CD4-positive, alpha-beta T cell treated with Interleukin-2 at 100 ng/mL for 4 hours (primary cell): ENCODE measurements at places on chromosomes 1 and 21.

DNA sequence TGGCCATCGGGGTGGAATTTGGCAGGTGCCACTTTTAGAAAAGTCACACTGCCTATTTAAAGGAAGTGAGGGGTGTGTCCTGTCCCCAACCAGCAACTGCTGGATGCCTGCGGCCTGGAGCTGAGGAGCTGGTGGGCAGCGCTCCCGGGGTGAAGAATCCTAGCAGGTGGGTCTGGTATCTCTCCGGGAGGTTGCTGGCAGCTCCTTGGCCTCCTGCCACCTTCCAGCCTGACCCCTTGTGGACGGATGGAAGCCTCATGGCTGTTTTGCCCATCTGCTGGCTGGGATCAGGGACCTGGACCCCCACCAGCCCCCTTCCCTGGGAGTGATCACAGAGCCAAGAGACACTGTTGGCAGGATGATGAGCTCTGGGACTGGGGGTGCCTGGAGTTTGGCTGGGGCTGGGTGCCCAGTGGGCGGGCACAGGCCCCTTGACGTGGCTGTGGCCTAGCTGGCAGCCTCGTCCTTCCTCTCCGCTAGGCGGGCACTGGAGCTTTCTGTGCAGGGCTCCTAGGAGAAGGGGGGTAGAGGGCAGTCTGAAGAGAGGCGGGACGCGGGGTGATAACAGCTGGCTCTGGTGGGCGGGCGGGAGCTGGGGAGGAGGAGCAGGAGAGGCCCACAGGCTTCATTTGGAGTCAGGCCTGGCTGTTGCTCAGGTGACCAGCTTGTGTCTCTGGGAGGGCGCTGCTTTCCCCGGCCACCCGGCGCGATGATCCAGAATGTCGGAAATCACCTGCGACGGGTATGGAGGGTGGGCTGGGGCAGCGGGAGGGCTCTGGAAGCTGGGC lies at the start of gene ACOT11:
Gene ACOT11 (plus strand): TSS at position 628 of the 788 bp plus-strand sequence. CDS start 82 bp downstream, at position 710.
- no peak for DNase-seq

DNA sequence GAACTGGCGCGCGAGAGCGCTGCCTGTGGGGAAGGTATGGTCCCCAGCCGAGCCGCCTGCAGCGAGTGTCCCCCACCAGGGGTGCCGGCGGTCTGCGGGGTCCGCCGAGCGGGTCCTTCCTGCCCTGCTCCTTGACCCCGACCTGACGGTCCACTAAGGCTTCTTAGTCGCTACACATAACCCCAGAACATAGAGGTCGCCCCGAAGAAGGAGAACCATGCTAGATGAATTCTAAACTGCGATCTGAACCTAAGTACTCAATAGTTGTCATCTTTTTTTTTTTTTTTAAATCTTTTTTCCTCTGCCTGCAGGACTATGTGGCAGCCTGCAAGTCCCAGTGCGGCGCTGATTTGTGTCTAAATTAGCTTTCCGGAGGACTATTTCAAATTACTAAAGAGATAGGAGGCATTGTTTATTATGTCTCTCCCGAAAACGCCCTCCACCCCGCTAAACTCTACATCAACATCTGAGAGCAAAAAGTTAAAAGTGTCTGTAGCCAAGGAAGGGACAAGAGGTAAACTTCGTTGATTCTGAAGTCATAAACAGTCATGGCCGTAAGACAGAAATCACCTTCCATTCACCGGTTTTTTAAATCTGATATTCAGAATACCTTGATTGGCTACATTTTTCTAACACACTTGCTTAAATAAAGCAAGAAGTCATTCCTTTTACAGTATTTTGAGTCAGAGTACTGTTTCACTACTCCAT lies 476 bp downstream of the AXDND1 start:
- DNase-seq, result no peak

- DNase-seq, result no peak
Measured at GRCh38 chr1:204992201-204992997, 50.6 kb upstream of the CNTN2 start.

- DNase-seq, result peak; percentile 61
Measured at GRCh38 chr1:89523572-89524368, 859 bp upstream of the LRRC8B start.

GRCh38 chr1:1908506-1908791 lies 6.6 kb upstream of the CALML6 start:
- no peak for DNase-seq

DNA sequence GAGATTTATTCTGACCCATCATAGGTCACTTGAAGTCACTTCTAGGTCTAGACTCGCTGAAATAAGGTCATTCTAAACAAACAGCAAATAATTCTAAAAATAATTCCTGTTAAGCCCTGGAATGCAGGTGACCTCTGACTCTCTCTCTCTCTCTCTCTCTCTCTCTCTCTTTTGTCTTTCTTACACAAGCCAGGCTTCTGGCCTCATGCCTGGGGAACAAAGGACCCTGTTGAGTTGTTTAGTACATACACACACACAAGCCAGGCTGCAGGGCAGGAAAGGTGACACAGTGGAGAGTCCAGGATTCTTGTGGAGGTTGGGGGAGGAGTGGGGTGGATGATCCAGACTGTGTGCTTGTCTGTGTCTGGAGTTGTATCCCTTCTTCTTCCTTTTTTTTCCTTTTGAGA lies 4.0 kb upstream of the MEX3A start:
- DNase-seq, result no peak

DNA sequence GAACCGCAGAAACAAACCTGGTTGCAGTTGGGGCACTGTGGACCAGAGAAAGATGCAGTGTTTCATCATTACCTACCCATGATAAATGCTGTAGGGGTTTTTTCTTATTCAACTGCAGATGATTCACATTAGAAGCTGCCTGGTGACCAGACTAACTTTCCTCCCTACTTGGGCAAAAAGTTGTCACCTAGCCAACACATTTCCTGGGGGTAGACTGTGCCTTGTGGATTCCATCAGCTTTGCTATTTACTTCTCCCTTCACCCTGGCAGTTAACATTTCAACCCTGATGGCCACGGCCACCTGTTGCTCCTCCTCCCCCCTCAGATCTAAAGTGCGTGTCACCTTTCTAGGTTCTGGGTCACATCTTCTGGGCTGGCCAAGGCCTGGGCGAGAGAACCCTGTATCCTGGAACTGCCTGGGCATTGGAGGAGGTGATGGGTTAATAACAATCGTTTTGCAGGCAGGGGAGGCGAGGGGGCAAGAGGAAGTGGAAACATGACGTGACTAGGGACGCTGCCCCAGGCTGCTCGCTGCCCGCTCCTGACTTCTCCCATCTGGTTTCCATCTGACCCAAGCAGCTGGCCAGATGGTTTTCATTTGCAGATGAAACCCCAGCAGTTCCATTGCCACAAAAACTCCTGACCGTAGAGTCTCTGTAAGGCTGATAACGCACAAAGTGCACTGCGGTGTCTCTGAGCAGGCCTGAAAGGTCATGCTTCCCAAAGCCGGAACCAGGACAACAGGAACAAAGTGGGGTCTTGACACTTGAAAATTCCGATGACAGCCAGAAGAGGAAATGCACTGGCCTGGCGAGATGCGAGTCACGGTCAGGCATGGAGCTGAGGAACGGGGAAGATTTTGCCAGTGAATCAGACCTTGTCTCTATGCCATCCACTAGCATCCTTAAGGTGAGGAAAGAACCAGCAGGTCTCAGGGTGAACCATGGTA lies 36.6 kb downstream of the CAPZB start:
- peak; percentile 35 for DNase-seq

- no peak for DNase-seq
Measured at GRCh38 chr1:50974618-50974935, 4.5 kb downstream of the CDKN2C start.

GRCh38 chr1:59094001-59094400 lies 202.9 kb upstream of the FGGY start:
- DNase-seq, result no peak

GRCh38 chr21:44298301-44298700 lies 1.6 kb upstream of the PFKL start:
- DNase-seq, result peak; percentile 35

DNA sequence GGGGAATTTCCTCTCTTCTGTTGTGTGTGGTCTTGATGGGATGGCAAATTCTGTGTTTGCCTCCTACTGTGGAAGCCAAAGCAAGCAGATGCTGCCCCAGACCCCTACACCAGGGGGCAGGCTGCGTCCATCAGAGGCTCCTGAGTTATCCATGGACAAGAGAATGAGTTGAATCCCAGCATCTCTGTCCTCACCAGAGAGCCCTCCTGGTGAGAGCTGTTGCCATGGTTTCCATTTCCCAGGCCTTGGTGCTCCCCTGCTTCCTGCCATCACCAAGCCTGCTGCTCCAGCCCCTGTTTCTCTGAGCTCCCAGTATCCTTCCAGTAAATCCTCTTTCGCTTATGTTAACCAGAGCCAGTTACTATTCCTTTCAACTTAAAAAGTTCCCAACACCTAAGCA lies 20.4 kb upstream of the GNG12 start:
- DNase-seq, result no peak

GRCh38 chr1:66495495-66495894 lies 38.5 kb upstream of the SGIP1 start:
- DNase-seq, result no peak

- DNase-seq, result no peak
Measured at GRCh38 chr1:9643351-9644256, 7.9 kb upstream of the PIK3CD start.

DNA sequence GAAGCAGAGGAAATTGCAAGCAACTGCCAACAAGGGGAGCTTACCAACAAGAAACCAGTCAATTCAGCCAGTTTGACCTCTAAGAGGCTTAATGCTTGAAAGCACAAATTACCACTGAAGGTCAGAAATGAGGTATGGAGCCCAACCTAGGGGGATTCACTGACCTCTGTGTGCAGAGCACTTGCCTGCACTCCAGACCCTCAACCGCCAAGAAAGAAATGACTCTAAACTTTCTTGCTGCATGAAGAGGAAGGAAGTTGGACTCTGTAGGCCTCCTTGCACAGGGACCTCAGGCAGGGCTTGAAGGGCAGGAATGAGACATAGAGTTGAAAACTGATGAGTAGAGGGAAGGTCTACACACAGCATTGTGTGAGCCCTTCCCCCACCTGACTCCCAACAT lies 10.0 kb downstream of the ARMH1 start:
- no peak for DNase-seq

- DNase-seq, result no peak
Measured at GRCh38 chr1:91651243-91651642, 150.6 kb downstream of the CDC7 start.

- peak; percentile 58 for DNase-seq
Measured at GRCh38 chr1:41416552-41417334, 55.5 kb downstream of the FOXO6 start.

DNA sequence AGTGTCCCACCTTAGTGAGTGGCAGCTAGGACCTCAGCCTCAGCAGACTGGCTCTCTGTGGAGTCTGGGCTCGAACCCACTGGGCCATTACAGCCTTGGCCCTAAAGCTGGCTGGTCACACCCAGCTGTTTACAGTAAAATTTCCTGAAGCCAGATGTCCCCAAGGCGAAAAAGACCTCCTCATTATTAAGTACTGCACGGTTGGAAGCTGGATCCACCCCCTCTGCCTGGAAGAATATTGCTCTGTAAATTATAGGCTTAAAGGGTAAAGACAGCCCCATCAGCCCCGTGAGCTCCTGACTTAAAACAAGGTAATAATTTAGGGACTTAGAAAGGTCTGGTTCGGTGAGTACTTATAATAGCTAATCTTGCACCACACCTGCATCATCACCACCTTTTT lies 30.3 kb upstream of the TMEM51 start:
- no peak for DNase-seq

DNA sequence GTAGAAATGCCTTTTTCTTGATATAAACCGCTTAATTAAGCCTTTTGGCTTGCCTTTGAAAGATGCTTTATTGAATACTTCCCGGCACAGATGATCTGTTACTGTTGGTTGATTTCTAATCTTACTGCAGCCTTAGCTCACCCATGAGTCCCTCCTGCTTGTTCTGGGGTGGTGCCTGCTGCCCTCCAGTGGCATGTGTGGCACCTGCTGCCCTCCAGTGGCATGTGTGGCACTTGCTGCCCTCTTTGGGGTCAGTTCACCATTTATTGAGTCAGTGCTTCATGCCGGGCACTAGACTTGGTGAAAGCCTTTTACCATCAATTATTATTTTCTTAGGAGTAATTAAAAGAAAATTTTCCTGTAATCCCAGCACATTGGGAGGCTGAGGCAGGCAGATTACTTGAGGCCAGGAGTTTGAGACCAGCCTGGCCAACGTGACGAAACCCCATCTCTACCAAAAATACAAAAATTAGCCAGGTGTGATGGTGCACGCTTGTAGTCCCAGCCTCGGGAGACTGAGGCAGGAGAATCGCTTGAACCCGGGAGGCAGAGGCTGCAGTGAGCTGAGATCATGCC lies 54.3 kb downstream of the ADARB1 start:
- DNase-seq, result peak; percentile 82

- no peak for DNase-seq
Measured at GRCh38 chr1:15953791-15954241, 22.1 kb downstream of the ZBTB17 start.

- peak; percentile 21 for DNase-seq
Measured at GRCh38 chr1:97919585-97920261, 1.1 kb downstream of the DPYD start.

- peak; percentile 73 for DNase-seq
Measured at GRCh38 chr1:114979278-114979891, 50.2 kb upstream of the TSHB start.

GRCh38 chr1:46446646-46447498 lies 42.8 kb upstream of the DMBX1 start:
- DNase-seq, result peak; percentile 64

DNA sequence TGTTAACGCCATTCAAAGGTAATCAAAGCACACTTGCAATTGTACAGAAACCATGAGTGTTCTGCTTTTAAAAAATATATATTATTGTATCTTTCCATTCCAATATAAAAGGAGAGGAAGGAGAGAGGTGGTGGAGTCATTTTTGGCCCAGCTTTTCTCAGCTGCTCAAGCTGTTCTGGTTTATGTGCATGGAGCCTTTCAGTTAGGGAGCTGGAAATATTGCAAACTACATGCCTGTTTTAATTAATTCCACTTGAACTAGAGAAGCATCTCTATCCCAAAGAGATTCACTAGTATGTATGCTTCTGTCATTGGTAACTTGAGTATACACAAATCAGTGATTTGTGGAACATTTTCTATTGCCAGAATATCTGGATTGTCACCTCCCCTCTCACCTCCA lies 28.5 kb upstream of the C1orf105 start:
- DNase-seq, result no peak

- no peak for DNase-seq
Measured at GRCh38 chr1:236907205-236907604, 97.0 kb downstream of the MT1HL1 start.

DNA sequence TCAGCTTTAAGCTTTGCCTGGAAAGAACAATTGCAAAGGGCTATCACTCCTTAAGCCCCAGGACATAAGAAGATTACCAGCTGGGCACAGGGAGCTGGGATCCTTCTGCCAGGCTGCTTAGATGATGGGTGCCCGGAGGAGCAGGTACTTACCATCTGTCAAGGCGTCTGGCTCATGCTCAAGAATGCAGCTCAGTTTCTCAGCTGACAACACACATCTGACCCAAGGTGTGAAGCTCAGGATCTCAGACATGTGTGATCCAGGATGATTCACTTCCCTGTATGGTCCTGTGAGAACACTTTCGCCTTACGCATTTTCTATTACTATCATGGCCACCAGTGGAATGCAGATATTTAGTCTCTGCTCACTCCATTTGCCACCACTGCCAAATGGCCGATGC lies 14.7 kb upstream of the DISC1 start:
- no peak for DNase-seq

DNA sequence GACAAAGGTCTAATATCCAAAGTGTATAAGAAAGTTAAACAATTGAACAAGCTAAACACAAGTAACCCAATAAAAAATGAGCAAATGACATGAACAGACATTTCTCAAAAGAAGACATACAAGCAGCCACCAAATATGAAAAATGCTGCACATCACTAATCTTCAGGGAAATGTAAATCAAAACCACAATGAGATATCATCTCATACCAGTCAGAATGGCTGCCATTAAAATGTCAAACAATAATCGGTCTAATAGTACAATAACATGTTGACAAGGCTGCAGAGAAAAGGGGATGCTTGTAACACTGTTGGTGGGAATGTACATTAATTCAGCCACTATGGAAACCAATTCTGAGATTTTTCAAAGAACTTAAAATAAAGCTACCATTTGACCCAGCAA lies 264.1 kb downstream of the AKT3 start:
- no peak for DNase-seq
